Mesothelial cell of epicardium (in vitro differentiated cells): ENCODE measurements at places on chromosomes 3 and 15. TPM values are rescaled to one million over a fixed set of nuclear protein-coding genes. Genes with fewer than 3 reads are reported as not detected.

The RAB6B gene
- 10.9 to 12.8 TPM (median 11.0 TPM) in 3 replicates for total RNA-seq

The GCHFR gene
- total RNA-seq: 12.6 to 15.8 TPM (median 14.4 TPM) in 3 replicates

GRCh38 chr3:48187579-48188265 is 495 bp downstream of the CDC25A start:
- DNase-seq: peak; percentile 56
- peaks cover 2% of the 10 kb centered on the region for H3K36me3 ChIP-seq
- peaks cover 13% of the 10 kb centered on the region for H3K4me1 ChIP-seq
- H3K27me3 ChIP-seq: no peaks in the 10 kb centered on the region
- H3K4me3 ChIP-seq: peak overlapping the region; percentile 92
- peak overlapping the region; percentile 94 for H3K27ac ChIP-seq

- peaks cover 13% of the 10 kb centered on the region for H3K36me3 ChIP-seq
- H3K4me1 ChIP-seq: no peaks in the 10 kb centered on the region
- H3K27ac ChIP-seq: no peak overlapping the region
- no peak overlapping the region for H3K4me3 ChIP-seq
- DNase-seq: no peak
Observed at GRCh38 chr3:29486096-29486495, 205.2 kb downstream of the RBMS3 start.

DNA sequence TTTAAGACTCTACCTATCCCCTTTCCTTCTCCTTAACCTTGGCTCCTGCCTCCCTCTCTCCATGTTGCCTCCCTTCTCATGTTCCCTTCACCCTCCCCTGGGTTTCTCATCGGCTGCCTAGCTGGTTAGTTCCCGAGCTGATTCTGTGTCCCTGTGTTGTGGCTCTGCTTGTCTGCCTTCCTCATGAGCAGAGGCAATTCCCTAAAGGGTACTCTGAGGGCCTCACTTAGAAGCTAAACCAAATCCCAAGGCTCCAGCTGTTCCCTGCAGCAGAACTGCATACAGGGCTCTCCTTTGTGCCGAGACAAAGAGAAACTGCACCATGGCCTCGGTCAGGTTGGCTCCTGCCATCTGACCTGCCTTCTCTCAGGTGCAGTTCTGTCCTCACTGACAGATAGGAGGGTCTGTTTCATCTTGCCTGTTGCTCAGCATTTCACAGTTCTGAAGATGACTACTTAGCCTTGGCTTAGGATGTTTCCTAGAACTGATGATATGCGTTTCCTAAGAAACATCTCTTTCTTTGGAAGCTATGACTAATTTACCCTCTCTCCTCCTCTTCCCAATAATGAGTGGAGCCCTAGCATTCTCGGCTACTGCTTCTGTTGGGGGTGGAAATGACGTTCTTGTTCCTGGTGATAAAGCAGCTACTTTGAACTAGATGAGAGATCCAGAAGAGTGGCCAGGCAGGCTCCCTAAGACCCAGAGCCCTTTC is 27.1 kb downstream of the DUOX1 start:
- no peak for DNase-seq
- H3K36me3 ChIP-seq: no peaks in the 10 kb centered on the region
- no peak overlapping the region for H3K27ac ChIP-seq
- peaks cover 16% of the 10 kb centered on the region for H3K4me1 ChIP-seq
